ENCODE measurements at places on chromosomes 5 and 9.

DNA sequence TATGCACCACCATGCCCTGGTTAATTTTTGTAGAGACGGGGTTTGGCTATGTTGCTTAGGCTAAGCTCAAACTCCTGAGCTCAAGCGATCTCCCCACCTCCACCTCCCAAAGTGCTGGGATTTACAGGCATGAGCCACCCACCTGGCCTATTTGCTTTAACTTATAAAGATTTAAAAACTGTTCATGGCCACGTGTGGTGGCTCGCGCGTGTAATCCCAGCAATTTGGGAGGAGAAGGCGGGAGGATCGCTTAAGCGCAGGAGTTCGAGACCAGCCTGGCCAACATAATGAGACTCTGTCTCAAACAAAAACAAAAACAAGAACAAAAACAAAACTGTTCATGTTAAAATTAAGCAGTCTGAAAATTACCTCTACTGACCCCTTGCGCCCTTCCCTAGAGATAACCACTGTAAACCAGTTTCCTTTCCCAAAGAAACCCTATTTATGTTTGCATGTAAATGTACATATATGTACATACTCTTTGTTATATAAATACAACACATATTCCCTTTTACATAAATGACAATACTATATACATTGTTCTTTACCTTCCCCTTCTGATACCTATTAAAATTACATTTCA, 1.5 kb downstream of the AK6 start:
- DNase-seq, result no peak

GRCh38 chr5:39396843-39397242, 27.9 kb downstream of the DAB2 start:
- DNase-seq, result no peak

DNA sequence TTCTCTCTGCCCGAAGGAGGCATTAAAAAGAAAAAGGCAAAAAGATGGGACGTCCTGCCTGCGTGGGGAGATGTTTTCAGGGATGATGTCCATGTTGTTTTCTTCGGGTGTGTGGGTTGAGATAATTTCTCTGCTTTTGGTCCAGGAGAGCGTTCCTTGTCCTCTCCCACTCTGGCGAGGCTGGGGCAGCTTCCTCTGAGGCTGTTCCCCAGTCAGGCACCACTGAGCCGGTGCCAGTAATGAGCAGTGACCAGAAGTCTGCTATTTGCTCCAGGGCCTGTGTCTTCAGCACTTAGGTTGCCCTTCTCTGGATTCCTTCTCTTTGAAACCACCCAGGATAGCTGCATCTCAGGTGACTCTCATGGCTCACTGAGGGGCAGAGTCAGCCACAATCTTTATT, 71.5 kb downstream of the ACER2 start:
- no peak for DNase-seq

DNA sequence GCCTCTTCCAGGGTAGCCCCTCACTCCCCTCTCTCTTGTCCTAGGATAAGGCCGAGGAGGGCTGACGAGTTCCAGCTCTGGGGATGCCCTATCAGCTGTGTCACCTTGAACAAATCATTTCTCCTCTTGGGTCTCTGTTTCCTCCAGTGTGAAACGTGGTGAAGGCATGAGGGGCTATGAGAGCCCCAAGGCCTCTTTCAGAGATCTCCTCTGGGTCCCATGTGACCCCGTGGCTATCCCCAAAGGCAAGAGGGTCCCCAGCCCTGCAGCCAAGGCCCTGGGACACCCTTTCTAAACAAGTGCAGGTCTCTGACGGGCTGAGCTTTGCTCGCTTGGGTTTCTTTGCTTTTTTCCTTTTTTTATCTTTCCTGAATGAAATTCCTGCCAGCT, 25.5 kb upstream of the SPTLC1 start:
- DNase-seq, result no peak

- peak; percentile 21 for DNase-seq
These were observed at the start of gene TNC for GRCh38 chr9:115117999-115118878. TSS of gene TNC (minus strand) at chr9:115118157. CDS start at chr9:115091018, 27,139 bp downstream.

DNA sequence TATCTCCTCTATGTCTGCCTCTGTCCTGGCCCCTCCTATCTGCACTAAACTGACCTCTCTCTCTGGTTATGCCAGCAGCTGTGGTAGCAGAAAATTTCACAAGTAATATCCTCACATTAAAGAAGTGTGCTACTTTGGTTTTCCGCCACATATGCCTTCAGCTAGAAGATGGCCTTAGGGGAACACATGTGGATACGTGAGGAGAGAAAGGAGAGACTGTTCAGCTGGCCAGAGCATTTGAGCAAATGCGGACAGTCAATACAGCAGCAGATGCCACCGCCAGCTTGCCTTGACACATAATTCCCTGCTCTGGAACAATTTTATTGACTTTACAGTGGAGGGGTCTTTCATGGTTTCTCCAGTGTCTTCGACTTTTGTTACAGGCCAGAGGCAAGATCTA, 434.6 kb downstream of the TAF11L14 start:
- DNase-seq, result no peak

GRCh38 chr5:76493190-76493837, 90.2 kb downstream of the IQGAP2 start:
- no peak for DNase-seq

DNA sequence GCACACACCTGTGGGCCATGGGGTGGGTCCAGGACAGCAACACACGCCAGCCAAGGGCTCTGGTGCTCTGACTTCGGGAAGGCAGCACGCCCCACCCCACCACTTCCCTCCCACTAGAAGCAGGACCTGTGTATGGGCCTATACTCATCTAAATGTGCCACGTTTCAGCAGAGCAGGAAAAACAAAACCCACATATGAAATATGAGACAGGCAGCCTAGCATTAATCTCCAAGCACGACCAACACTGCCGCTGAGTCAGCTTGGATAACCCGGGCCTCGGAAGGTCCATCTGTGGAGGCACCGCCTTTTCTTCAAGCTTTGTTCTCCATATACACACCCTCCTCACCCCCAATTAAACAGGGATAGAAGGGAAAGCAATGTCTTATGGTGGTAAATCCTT, 203.1 kb downstream of the ROR2 start:
- DNase-seq, result no peak

- DNase-seq, result no peak
These were observed 598 bp downstream of the RGP1 start for GRCh38 chr9:35749515-35750255.

DNA sequence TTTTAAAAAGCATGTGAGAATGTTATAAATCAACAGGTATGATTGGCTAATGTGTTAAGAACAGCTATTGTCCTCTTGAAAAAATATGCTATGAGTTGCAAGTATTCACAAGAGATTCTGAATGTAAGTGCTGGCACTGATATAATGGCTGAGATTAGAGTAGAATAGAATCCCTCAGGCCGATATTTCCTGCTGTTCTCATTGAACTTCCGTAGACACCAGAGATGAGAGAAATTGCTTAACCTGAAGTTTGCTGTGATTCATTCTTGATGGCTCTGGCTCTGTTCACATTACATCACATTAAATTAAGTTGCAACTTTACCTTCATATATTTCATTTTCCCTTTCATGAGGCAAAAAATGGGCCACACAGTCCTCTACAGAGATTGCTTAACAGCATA, 114.5 kb downstream of the BAAT start:
- no peak for DNase-seq

DNA sequence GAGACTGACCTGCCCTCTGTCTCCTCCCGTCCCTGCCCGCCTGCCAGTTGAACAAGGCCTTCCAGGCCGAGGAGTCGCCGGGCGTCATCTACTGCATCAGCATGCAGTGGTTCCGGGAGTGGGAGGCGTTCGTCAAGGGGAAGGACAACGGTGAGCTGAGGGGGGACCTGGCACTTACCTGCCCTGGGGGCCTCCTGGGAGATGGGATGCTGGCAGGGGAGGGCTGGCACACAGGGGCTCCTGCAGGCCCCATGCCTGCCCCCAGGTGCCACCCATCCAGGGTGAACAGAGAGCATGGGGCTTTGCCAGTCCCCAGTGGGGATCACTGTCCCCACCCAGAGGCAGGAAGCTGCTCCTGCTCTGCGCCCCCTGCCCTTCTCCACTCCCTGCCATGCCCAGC, 43.0 kb downstream of the USP20 start:
- no peak for DNase-seq

DNA sequence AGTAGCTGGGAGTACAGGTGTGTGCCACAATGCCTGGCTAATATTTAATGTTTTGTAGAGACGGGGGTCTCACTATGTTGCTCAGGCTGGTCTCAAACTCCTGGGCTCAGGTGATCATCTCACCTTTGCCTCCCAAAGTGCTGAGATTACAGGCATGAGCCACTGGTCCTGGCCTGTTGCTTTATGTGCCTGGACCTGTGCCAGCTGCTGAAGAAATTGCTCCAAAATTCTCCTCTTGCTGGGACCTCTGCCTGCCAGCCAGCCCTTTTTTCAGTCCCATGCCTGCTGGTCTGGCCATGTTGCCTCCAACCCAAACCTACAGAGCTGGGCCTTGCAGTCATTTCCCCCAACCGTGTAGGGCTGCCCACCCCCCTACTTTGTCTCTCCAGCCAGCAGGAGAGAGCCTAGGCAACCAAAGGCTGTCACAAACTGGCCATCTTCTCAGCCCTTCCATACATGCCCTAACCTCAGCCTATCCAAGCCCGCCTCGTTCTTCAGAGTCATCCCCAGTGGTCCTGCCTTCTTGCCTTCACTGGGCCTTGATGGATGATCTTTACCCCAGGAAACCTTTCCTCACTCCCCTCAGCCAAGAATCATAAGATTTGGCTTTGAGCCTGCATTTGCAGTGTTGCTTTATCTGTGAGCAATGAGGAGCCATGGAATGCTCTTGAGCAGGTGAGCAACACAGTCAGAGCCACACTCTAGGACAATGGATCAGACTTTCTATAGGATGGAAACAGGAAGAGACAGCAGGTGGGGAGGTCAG, 27.4 kb upstream of the SYNPO start:
- no peak for DNase-seq

GRCh38 chr9:72462340-72462739, 59.1 kb upstream of the TMC1 start:
- DNase-seq, result no peak

DNA sequence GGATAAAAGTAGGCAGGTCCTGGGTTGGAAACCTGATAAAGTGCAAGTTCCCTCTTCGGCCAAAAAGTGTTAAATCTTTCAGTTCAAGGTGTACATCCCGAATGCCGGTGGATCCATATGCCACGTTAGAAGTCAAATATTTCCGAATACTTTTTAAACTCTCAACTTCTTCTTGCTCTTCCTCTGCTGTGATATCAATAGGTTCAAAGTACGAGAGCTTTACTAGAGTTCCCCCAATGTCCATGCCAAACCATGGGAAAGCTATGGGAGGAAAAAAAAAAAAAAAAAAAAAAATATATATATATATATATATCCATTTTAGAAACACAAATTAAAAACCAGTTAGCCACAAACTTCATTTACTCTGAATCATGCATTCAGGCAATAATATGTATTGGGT, 10.4 kb downstream of the PANK3 start:
- DNase-seq, result no peak
